ENCODE measurements at places on chromosomes 2 and 18.
A peak's percentile ranks its signal among the peaks of the same experiment; 100 is the strongest.

GRCh38 chr2:238945433-238946150, 97.7 kb downstream of the TWIST2 start:
- DNase-seq: no peak

- DNase-seq: no peak
Observed at GRCh38 chr2:80403081-80403480, 98.5 kb upstream of the LRRTM1 start.

DNA sequence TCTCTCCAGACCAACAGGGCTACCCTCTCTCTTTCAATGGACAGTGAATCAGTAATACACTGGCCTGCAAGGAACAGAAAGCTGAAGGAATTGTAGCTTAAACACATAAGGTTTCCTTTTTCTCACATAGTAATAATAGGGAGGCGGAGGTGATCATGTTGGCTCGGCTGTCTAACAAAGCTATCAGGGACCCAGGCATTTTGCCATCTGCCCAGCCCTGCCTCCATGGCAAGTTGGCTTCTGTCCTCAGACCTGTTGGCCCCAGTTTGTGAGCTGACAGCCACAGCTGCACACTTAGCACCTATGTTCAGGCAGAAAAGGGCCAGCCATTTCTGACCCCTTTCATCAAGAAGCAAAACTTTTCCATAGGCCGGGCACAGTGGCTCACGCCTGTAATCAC, 2.0 kb upstream of the CHRNG start:
- no peak for DNase-seq

- DNase-seq: no peak
Observed at GRCh38 chr2:7019191-7019590, 102.0 kb downstream of the RNF144A start.

DNA sequence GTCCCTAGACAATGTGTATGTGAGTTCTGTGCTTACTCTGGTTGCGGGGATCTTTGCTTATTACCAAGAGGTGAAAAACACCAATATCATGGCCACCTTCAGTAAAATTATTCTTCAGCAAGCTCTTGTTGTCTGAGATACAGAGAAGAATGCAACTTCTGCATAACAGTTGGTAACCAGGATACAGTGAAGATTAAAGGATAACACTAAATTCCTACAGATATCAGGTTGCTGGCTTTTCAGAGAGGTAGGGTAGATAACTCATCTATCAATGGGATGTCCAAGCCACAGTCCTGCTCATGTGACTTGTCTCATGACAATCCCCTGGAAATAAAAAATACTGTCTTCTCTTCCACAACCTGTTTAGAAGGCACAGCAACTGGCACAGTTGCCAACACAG, 308.5 kb downstream of the TNS1 start:
- DNase-seq: no peak

GRCh38 chr2:227703280-227703732, 14.5 kb downstream of the SLC19A3 start:
- no peak for DNase-seq

DNA sequence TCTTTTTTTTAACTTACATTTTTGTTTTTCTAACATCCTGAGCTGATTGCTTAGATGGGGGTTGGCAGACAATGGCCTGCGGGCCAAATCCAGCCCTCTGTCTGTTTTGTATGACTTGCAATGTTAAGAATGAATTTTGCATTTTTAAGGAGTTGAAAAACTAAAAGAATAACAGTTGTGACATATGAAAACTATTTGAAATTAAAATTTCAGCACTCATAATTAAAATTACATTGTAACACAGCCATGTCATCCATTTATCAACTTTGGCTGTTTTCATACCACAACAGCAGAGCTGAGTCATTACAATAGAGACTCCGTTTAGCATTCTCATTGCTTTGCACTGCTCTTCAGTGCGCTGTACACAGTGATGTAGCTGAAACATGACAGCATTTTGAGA, 94.1 kb upstream of the MC4R start:
- no peak for DNase-seq

DNA sequence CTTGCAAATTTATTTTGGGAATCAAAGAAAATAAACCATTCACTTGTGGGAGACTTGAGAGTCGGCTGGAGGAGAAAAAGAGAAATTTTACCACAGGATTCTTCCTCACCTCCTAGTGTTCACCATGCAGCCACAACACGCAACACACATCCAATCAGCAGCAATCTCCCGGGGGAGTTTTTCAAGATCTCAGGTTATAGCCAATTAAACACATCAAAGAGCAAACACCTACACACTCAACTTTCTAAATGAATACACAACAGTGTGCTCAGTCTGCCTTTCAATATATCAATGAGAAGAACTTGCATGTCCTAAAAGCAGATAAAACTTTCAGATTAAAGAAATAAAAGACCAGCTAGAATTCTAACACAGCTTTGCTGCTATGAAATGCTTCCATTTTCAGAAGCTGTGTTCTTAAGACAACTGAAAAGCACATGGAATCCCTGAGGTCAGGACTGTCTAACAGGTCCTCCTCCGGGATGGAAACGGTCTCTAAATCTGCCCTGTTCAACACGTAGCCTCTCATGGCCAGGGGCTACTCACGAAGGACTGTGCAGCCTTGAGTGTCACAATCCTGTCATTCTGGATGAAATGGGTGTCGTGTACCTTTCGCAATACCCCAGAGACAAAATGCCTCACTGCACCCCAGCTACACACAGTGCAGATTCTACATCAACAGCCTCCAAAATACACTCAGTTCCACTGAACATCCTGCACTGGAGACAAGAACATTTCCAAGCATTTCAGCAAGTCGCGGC, 84.2 kb downstream of the ZNF516 start:
- DNase-seq: no peak

GRCh38 chr2:72141032-72141645, 6.5 kb downstream of the CYP26B1 start:
- DNase-seq: no peak

DNA sequence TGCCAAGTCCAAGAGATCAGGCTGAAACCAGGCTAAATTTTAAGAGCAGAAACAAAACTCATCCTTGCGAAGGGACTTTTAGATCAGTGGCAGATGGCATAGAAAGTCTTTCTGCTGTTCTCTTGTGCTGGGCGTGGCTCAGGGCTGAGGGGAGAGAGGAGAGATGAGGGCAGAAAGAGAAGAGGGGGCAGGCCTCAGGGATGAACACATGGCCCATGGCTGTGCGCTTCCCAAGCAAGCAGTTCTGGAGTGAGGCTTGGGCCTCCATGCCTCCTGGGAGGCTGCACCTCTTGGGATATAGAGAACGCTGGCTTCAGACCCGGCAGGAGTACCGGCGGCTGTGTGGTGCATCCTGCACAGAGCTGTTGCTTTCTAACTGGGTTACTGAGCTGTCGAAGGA, 41.0 kb downstream of the HPCAL1 start:
- DNase-seq: no peak

DNA sequence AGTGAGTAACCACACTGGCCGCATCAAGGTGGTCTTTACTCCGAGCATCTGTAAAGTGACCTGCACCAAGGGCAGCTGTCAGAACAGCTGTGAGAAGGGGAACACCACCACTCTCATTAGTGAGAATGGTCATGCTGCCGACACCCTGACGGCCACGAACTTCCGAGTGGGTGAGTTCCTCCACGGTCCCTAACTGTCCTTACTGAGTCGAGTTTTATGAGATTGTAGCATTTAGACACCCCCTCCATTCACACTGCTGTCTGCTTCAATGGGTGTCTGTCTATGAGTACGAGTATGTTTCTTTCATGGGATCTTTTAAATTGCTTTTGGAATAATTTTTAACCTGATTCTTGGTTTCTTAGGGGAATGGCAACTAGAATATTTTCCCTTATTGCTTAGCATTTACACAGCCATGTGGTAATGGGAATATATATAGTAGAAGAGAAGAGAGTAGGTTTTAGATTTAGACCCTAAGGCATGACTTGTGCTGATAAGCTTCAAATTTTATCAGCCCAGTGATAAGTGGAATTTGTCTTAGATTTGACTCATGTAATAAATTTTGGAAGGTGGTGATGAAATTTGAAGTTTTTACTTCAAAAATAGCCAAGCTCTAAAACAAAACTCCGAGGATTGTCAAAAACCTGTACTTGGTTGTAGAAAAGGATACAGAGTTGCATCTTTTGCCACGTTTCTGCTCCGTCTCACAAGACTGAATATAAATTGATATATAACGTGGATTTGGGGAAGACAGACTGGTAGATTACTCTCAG, 188.2 kb downstream of the LTBP1 start:
- DNase-seq: no peak

GRCh38 chr2:28377984-28378678, 14.5 kb upstream of the FOSL2 start:
- DNase-seq: no peak

GRCh38 chr18:71075147-71075546, 786.3 kb downstream of the SOCS6 start:
- DNase-seq: no peak

GRCh38 chr2:38465789-38466127, 88.7 kb upstream of the ATL2 start:
- DNase-seq: no peak

GRCh38 chr2:157866202-157866601, 9.9 kb downstream of the ACVR1 start:
- DNase-seq: no peak

GRCh38 chr2:98705333-98705617, 25.7 kb downstream of the MGAT4A start:
- no peak for DNase-seq

- DNase-seq: no peak
Observed at GRCh38 chr2:227719641-227720040, 1.8 kb upstream of the SLC19A3 start.

DNA sequence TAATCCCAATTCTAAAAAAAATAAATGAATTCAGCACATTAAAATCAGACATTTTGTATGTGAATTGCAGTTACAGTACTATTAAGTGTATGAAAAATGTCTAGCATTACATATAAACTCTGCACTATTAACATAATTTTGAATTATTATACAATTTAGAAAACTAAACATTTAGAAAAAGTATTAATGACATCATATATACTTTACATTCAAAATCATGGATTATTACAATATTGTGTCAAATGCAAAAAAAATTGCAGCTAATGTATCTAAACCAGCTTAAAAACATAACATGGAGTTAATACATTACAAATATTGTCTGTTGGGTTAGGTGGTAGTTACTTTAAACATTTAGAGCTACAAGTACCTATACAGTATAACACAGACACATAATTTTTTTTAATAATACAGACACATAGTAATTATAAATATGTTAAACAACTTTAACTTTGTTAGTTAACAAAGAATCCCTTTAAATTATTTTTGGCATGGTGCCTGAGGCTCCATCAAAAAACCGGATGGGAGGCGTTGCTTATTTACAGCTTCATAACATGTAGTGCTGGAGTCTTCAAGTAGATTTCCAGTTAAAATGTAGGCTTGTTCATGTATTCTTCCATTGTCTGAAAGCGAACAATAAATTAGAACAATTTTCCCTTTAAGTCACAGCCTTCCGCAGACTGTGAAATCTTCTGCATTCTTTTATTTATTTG, 79.1 kb downstream of the AP1S3 start:
- DNase-seq: peak; percentile 29

DNA sequence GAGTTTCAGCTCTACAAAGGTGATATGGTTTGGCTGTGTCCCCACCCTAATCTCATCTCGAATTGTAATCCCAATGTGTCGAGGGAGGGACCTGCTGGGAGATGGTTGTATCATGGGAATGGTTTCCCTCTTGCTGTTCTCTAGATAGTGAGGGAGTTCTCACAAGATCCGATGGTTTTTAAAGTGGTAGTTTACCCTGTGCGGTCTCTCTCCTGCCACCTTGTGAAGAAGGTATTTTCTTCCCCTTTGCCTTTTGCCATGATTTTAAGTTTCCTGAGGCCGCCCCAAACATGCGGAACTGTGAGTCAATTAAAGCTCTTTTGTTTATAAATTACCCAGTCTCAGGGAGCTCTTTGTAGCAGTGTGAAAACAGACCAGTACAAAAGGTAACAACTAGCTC, 306.0 kb downstream of the LRP1B start:
- DNase-seq: no peak

DNA sequence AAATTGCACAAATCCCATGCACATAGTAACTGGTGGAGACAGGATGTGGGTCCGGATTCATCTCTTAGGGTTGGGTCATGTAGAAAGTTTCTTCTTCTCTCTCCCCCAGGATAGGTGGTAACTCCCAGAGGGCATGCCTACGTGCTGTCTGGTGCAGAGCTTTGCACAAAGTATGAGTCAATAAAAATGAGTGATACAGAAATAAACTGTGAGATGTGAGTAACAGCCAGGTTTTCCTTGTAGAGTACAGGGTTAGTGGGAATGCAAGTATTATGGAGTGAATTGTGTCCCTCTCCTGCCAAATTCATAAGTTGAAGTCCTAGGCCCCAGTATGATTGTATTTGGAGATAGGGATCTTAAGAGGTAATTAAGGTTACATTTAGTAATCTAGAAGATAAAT, 289.4 kb downstream of the ALK start:
- no peak for DNase-seq

GRCh38 chr2:218367415-218368149, 10.9 kb downstream of the CATIP start:
- no peak for DNase-seq

DNA sequence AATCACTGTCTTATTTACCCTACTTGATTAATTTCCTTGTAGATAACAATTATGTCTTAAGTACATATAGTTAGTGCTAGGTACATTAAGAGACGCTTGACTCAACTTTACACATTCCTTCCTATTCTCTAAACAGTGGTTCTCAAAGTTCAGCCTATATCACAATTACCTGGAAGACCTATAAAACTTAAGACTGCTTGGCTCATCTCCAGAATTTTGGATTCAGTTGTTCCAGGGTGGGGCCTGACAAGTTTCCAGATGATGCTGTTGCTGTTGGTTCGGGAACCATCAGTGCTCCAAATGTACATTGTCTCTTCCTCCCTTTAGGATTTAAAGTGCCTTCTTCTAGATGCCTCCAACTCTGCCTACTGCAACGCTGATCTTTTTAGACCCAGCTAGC, 4.0 kb downstream of the PPP3R1 start:
- DNase-seq: no peak

GRCh38 chr2:19000776-19001175, 357.6 kb downstream of the OSR1 start:
- no peak for DNase-seq

DNA sequence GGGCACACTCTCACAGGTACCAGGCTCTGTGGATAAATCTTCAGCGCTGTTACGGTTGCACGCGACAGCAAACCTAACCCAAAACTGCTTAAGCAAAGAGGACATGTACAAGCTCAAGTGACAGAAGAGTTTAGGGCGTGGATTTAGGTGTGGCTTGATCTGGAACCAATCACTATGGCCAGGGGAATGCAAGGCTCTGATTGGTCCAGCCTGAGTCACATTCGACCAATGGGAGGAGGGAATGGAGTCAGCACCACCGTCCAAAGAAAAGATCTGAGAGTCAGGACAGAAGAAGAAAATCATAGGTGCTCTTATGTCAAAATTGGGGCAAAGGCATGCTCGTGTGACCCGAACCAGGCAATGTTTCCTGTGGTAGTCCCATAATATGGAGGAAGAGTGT, 139.0 kb downstream of the TRIM43 start:
- no peak for DNase-seq

All from NCI-H748 treated with DMSO at 0.1 percent for 48 hours (cell line).